Stimulated activated CD4-positive, alpha-beta T cell treated with anti-CD3 and anti-CD28 coated beads, Interleukin-4, amount 100 ng/mL, for 1 hour (primary cell): ENCODE measurements at places on chromosomes 3 and 15.

- DNase-seq = peak; percentile 68
Measured at GRCh38 chr15:76996526-76997401, 1.8 kb downstream of the PSTPIP1 start.

DNA sequence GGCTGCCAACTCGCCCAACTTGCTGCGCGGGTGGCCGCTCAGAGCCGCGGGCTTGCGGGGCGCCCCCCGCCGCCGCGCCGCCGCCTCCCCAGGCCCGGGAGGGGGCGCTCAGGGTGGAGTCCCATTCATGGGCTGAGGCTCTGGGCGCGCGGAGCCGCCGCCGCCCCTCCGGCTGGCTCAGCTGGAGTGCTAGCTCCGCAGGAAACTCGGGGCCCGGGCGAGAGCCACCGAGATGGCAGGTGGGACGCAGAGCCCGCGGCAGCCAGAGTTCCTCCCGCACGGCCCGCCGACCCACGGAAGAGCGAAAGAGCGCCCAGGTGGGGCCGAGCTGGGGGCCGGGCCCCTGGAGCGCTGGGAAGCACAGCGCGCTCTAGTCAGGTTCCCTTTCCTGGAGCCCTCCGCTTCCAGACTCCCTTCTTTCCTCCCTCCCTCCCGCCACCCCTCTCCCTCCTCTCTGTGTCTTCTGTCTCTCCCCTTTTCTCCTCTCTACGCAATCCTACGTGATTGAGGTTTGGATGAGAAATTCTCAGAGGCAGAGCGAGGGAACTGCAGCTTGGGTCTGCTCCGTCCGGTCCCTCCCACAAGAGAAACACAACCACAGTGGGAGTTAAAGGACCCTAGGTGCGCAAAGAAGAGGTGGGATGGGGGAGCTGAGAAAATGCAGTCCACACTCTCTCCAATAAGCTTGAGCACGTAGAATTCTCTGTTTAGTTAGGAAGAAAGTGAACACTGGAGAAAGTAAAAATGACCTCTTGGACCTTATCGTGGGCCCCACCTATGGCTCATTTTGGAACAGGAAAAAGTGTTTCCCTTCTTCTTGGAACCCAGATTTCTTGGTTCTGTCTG lies 317.3 kb downstream of the FGF12 start:
- no peak for DNase-seq

GRCh38 chr3:154568064-154568463 lies 138.1 kb upstream of the GPR149 start:
- no peak for DNase-seq

GRCh38 chr3:133930341-133930933 lies 34.8 kb upstream of the RAB6B start:
- no peak for DNase-seq

- no peak for DNase-seq
Measured at GRCh38 chr3:34890247-34890646, 749.1 kb upstream of the ARPP21 start.

GRCh38 chr3:11001020-11001657 lies 8.6 kb downstream of the SLC6A1 start:
- DNase-seq = no peak

GRCh38 chr15:27867861-27868260 lies 231.3 kb downstream of the OCA2 start:
- no peak for DNase-seq

- no peak for DNase-seq
Measured at GRCh38 chr15:50057905-50058639, 61.0 kb downstream of the ATP8B4 start.

- DNase-seq = no peak
Measured at GRCh38 chr15:40852529-40852928, 8.7 kb downstream of the SPINT1 start.

GRCh38 chr3:134650431-134651346 lies at the start of gene KY:
TSS of gene KY (minus strand) at chr3:134651022. CDS start at chr3:134650960, 62 bp downstream.
- DNase-seq = no peak

GRCh38 chr3:53888232-53888631 lies 3.4 kb downstream of the SELENOK start:
- DNase-seq = no peak

- no peak for DNase-seq
Measured at GRCh38 chr3:61847784-61848462, 286.6 kb downstream of the PTPRG start.

GRCh38 chr3:144175644-144176425 lies 204.2 kb downstream of the DIPK2A start:
- DNase-seq = no peak

DNA sequence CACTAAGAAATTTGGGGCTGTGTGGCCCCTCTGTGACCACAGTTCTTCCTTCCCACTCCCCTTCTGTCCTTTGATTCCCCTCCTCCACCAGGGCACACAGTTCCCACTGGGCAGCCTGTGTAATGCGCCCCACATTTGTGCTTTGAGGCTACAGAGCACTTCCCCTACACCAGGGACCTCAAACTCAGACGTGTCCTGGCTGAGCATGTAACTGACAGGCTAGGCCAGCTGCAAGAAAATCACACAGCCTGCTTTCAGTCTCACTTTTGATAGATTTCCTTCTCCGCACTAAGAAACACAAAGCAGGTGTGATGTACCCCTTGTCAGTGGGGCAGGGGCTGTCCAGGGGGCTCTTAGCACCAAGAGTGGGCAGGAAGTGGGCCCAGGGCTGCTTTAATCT lies 29.6 kb downstream of the PRKCD start:
- no peak for DNase-seq

GRCh38 chr3:99974989-99975388 lies 139.3 kb downstream of the FILIP1L start:
- DNase-seq = no peak

DNA sequence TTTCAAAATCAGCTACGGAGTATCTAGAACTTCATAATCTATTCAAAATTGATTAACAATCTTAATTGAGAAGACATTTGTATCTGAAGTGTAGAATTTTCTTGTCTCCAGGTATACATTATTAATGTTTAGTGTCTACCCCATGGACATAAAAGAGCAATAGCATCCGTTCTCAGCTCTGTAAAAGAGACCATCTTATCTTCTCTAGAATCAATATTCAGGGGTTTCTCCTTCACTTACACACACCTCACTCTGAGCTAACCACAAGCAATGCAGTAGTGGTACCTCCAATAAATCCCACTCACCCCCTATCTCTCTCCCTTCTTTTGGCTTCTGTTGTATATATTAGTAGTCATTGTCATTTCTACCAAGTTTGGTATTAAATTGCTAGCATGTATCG lies 16.2 kb downstream of the MBNL1 start:
- no peak for DNase-seq

GRCh38 chr3:134857776-134858362 lies 62.8 kb downstream of the EPHB1 start:
- no peak for DNase-seq
